ENCODE measurements at places on chromosomes 1 and 21. TPM values are rescaled to one million over a fixed set of nuclear protein-coding genes. Genes with fewer than 3 reads are reported as not detected.

DNA sequence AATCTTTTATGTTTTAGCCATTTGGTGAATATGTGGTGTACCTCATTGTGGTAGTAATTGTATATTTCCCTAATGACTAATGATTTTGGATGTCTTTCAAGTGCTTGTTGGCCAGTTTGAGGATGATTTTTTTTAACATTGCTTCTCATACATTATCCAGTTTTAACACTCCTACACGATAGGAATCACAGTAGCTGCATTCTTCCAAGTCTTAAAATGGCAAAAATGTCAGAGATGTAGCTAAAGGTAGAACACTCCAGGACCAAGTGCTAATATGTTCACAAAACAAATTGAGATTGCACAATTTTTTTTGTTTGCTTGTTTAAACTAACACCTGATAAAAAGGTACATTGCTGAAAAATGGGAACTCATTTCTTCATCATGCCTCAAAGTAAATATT is 11.7 kb downstream of the USP25 start:
- no peak for DNase-seq

- no peak for DNase-seq
Measured at GRCh38 chr21:16634515-16634914, 878.3 kb upstream of the CXADR start.

- no peak for DNase-seq
Measured at GRCh38 chr1:146032631-146033219, 11.2 kb upstream of the HJV start.

GRCh38 chr1:221098471-221099405 is 219.5 kb downstream of the HLX start:
- no peak for DNase-seq

DNA sequence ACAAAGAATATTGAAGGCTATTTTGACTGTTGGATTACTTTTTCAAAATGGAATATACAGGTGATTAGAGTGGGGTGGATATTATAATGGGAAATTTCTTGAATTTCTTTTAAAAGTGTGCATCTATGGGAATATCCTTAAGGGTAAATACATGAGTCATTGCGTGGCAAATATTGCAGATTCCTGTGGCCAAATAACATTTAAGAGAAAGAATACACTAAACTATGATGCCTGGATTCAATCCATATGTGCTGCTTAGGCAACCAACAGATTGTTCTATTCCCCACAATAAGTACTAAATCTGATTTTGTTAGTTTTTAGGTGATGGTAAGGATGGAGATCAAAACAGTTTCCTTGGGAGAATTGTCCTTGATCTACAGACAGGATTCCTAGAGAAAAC is 119.5 kb downstream of the HMCN1 start:
- no peak for DNase-seq

GRCh38 chr1:2135941-2136340 is 58.6 kb downstream of the FAAP20 start:
- DNase-seq = no peak

GRCh38 chr1:55448261-55448660 is 233.1 kb upstream of the USP24 start:
- DNase-seq = no peak

DNA sequence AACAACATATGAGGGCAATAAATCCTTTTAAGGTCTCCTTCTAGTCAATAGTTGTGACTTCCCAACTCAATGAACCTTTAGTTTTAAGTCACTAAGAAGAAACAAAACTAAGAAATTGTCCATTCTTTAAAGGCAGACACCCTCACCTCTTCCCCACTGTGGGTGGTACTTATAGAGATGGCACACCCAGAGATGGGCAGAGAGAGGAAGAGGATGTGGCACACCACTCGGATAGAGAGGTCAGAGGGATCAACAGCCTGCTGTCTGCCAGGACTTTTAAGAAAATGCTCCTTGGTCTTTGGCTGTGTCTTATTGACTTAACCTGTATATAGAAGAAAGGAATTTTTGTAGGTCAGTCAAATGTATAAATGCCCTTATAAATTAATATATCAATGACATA is 45.1 kb downstream of the FASLG start:
- DNase-seq = no peak

GRCh38 chr21:21412096-21412495 is 413.9 kb downstream of the NCAM2 start:
- no peak for DNase-seq

GRCh38 chr21:35932232-35932911 is 128.0 kb downstream of the SETD4 start:
- peak; percentile 24 for DNase-seq

DNA sequence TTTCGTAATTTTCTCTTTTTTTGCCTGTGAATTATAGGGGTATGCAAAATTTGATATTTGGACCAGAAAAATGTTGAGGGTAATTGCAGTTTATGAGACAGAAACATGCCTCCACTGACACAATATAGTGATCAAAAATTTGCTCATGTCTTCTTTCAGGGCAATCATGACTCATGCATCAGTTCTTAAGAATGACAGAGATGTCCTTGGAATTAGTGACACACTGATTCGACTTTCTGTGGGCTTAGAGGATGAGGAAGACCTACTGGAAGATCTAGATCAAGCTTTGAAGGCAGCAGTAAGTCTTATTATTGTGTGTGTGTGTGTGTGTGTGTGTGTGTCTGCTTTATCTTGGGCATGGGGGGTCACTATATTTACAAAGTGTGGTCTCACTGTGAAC is 27.5 kb downstream of the CTH start:
- no peak for DNase-seq

DNA sequence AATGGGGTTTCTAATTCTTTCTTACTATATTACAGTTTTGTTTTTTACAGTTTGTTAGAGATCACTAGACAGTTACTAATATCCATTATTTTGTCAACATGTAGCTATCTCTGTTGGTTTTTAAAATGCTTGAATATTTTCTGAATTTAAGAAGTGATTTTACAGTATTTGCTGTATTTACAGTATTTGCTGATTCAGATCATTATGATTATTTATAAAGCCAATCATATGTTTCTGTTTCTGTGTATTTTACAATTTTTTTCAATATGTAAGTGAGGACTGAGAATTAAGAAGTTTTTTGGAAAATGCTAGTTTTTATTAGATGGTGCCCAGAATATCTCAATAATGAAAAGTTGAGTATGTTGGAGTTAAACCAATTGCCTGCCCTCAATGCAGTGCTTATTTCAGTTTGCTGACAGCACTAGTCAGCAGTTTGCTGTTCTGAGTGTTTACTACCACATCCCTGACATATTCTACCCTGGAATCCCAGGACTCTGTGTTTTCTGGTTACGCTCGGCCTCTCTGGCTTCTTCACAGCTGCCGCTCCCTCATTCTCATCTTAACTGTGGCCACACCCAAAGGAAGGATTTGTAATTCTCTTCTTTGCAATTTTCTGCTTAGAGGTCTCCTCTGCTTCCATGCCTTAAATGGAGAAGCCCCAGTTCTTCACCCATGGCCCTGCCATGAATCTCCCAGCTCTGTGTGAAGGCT is 68.0 kb upstream of the BACH1 start:
- no peak for DNase-seq

DNA sequence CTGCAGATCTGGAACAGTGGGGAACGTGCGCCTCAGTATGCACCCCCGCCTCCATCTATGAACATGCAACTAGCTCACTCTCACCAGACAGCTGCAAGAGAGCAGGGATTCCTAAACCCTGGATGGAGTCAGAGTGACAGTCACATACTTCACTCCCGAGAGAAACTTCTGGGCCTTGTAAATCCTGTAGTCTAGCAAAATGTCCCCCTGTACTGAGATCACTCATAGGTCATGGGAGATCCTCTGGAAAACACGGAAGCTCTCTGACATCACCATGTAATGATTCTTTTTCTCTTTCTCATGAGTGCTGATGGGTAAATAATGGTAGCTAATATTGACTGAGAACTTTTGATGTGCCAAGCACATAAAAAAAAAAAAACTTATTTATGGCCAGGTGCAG is 23.4 kb upstream of the TARDBP start:
- DNase-seq = no peak

DNA sequence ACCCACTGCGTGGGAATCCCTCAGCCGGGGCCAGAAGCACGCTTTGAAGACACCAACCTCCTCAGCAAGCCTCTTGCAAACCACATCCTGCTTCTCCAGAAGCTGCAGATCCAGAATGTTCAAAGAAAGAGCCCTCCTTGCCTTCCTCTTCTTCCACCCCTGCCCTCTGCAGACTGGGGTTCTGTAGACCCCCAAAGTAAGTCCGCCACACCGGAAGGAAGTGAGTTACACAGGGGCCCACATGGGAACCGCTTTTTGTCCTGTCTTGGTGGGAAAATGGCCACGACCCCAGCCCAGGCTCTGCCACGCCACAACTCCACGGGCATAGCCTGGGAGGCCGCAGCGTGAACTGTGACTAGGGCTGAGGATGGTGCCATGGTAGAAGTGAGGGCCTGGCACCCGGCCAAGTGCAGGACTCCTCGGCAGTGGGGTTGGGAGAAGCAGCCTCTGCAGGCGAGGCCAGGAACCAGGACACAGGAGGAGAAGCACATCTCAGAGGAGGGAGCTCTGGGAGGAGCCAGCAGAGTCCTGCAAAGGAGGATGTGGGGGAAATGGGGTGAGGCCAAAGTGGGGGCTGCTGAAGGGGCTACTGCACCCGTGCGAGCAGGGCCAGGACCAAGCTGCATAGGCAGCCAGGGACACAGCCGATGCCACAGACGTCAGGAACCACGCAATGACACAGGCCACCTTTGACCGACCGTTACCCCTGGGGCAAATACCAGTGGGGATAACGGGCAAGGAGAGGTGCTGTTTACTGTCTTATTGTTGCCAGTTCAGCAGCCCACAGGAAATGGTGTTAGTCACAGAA is 30.9 kb downstream of the PDE9A start:
- DNase-seq = no peak

DNA sequence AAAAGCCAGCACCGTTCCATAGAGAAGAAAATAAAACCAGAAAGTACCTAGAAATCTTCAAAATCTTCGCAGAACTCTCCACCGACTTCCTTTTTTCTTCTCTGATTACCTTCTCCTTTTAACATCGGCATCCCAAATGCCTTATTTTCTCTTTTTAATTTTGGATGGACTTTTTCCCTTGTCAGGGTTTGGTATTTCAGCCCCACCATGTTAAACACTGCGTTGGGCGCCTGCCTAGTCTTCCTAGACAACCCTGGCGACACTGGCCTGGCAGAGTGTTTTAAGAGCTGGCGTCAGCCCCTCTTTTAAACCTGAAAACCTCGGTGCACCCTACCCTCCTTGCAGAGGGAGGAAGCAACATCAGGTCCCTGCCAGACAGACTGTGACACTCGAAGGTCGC is 66.0 kb upstream of the EFHD2 start:
- peak; percentile 69 for DNase-seq

GRCh38 chr1:27042670-27043069 is 30.0 kb upstream of the TENT5B start:
- DNase-seq = no peak

DNA sequence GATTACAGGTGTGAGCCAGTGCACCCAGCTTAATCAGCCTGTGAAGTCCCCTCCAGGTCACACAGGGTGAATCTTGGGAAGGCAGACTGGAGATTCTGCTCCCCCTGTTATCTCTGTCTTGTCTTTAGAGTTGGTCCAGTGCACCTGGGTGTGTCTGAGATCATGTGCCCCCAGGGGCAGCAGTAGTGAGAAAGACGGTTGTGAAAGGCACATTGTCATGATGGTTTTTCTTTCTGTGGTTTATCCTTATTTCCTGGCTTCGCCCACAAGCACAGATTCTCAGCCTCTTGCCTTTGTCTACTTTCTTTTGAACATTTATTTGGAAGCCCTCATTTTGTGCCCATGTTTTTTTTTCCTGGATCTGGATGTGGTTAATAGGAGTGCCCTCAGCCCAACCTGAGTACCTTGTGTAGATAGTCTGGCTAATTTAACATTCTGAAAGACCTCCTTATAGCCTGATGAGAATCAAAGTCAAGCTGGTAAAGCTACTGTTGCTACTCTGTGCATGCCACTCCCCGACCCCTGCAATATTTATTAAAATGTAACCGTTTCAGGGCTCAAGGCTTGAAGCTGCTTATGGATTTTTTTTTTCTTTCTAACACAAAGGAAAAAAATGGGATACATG is 23.7 kb downstream of the UCK2 start:
- DNase-seq = no peak

GRCh38 chr1:216843409-216843808 is 120.2 kb upstream of the ESRRG start:
- no peak for DNase-seq

DNA sequence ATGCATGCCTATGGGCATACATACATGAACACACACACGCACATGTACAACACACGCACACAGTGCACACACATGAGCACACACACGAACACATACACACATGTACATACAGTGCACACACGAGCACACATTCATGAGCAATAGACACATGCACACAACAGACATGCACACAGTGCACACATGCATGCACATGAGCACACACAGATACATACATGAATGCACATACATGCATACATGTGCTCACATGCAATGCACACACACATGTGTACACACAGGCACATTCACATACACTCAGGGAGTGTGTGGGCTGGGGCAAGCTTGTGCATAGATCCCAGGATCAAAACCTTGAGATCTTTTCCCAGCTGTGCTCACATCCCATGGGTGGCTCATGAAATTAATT is 18.9 kb downstream of the CRYAA start:
- DNase-seq = no peak

DNA sequence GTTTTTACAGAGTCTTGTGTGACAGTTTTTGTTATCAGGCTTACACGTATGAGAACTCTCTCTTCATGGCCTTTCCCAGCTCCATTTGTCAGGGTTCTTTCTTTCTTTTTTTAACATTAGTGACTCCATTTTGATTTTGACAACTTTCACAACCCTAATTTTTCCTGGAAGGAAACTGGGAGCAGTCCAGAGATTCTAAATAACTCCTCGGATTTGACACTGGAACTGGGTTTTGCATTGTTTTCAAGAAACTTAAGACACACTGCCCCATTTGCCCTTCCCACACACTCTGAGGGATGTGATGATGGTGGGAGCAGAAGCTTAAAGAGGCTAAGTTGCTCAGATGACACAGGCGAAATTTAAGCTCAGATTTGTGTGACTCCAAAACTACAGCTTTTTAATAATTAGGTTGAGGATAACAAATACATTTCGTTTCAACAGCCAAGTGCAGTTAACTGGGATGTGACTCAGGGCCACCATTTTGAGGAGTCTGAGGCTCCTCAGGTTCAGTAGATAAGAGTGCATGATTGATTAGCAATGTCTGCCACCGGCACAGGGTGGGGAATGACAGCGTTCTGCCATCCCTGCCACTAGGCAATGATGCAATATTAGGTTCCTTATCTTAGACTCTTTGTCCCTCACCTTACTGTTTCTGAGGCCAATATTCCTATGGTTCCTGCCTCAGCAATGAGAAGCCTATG is 95.1 kb upstream of the ATP1A1 start:
- DNase-seq = no peak

The ODR4 gene
- 13.2 TPM for total RNA-seq

The C1orf141 gene
- total RNA-seq = 0.38 TPM

The EXO5 gene
- 6.7 TPM for total RNA-seq

The MFSD2A gene
- total RNA-seq = 121 TPM

The EPS8L3 gene
- total RNA-seq = 0.69 TPM

The PPM1J gene
- 6.3 TPM for total RNA-seq

The DPT gene
- total RNA-seq = 25.2 TPM

The SRSF4 gene
- total RNA-seq = 88.2 TPM

The FMOD gene
- total RNA-seq = 135 TPM
